Anterior cingulate cortex (tissue), 58 donors: ENCODE measurements at places on chromosomes 1 and 21.

- no peak for DNase-seq
Observed at GRCh38 chr1:22957066-22957465, 15.6 kb downstream of the LACTBL1 start.

GRCh38 chr1:1053022-1053421, 21.1 kb downstream of the RNF223 start:
- DNase-seq, result no peak

DNA sequence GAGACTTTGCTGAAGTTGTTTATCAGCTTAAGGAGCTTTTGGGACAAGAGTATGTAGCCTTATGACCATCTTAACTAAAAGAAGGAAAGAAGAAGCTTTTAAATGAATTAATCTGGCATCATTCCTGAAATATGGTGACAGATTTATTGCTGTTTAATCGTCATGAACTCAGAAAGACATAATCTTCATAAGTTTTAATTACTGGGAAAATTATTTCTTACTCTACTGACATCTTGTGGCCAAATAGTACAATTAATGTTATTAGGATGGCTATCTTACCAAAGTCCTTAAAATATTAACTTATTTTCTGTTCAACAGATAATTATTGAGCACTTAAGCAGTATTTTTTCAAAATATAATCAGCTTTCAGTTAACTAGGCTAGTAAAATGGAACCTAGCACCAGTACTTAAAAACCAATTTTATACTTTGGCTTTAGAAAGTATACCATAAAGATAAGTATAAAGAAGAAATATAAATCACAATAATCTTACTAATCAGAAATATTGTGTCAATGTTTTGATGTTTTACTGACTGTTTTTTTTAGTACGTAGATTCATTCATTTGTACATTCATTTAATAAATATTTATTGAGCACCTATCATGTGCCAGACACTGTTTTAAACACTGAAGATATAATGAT, 34.7 kb upstream of the GPR25 start:
- DNase-seq, result no peak

GRCh38 chr1:184821658-184822057, 67.0 kb upstream of the EDEM3 start:
- DNase-seq, result no peak

GRCh38 chr1:89484092-89485038, 40.3 kb upstream of the LRRC8B start:
- DNase-seq, result no peak

DNA sequence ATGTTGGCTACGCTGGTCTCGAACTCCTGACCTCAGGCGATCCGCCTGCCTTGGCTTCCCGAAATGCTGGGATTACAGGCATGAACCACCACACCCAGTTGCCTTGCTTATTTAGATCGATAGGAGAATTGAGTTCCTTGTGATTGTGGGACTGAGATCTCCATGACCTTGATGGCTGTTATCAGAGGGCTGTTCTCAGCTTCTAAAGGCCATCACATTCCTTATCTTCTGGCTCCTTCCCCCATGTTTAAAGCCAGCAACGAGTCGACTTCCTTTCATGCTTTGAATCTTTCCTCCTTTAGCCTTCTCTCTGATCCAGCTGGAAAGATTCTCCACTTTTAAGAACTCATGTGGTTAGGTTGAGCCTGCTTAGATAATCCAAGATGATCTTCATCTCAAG, 38.0 kb downstream of the CTH start:
- no peak for DNase-seq
